ENCODE measurements at places on chromosomes 16 and 17.

DNA sequence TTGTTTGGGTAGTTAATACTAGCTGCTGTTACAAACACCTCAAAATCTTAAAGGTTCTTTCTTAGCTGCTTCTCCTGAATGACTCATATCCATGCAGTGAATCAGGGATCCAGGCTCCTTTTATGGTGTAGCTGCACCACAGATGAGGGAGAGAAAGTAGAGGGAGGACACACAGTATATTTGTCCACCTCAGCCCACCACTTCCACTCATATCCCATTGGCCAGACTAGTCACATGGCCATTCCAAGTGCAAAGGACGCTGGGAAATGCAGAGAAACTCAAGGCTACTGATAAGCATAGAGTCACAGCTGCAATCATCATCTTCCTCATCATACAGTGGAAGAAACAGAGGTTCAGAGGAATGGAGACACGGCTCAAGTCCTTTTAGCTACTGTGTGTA lies 63.8 kb downstream of the GSG1L start:
- no peak for DNase-seq

- DNase-seq: no peak
Measured at GRCh38 chr16:30346286-30346685, 8.8 kb downstream of the CD2BP2 start.

GRCh38 chr16:15482068-15482747 lies 47.8 kb downstream of the BMERB1 start:
- DNase-seq: peak; percentile 95

DNA sequence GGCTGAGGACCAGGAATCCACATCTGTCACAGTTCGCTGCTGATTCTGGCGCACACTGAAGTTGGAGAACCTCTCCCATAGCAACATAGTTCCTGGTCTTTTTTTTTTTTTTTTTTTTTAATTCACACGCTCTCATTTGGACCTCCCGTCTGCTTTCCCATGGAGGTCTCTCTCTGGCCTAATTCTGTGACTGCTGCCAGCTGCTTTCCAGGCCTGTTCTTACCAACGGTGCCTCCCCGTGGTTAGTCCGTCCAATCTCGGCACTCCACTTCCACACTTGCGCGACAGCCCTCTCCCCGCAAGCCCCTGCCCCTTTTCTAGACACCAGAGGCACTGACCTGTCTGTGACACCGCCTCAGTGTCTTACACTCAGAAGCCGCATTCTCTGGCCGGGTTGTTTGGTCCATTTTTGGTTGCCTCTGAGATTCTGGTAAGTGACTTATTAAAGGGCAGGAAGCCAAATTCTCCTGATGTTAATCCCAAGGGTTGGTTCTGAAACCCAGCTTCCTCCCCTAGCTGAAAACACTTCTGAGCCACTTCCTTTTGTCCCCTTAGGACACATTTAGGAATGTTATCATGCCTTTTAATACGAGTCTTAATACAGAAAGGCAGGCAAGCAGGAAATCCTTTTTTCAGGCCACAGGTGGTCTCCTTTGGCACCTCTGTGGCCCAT lies 1.1 kb upstream of the AKTIP start:
- DNase-seq: no peak

DNA sequence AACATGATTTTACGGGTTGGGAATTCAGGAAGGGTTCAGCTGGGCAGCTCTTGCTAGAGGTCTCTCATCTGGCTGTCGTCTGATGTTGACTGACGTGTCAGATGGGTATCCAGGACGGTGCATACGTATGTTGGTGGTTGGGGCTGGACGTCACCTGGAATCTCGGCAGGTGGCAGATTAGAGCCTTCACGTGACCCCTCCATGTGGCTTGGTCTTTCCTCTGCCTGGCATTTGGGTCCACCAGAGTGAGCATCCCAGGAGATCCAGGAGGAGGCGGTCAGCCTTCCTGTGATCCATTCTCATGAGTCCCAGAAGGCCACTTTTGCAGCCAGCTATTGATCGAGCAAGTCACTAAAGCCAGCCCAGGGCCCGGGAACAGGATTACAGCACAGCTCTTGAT lies 202.7 kb downstream of the FOXL1 start:
- no peak for DNase-seq

- DNase-seq: peak; percentile 31
Measured at GRCh38 chr17:2215616-2216364, 87.8 kb downstream of the SMG6 start.

Data from NCI-H510A (cell line).